ENCODE measurements at places on chromosomes 3 and 15. TPM values are rescaled to one million over a fixed set of nuclear protein-coding genes. Genes with fewer than 3 reads are reported as not detected.

Gene SLC15A2
- total RNA-seq: 3.7 TPM

Gene INSYN1
- 2.6 TPM for total RNA-seq

Gene CKMT1A
- total RNA-seq: not detected

Gene FHIT
- total RNA-seq: 4.4 TPM

Gene SLC22A13
- total RNA-seq: not detected

Gene GOLGA8T
- not detected for total RNA-seq

Gene CGNL1
- 2.6 TPM for total RNA-seq

Gene GPR176
- total RNA-seq: 11.4 TPM

Gene C3orf52
- 0.38 TPM for total RNA-seq

Gene RBM5
- 276 TPM for total RNA-seq

Gene GHSR
- total RNA-seq: not detected

Gene KY
- total RNA-seq: not detected

Gene GADL1
- total RNA-seq: not detected

Gene SPTSSB
- total RNA-seq: not detected

Gene RHOV
- total RNA-seq: not detected

Gene TICRR
- total RNA-seq: 0.22 TPM

Gene BCHE
- 3.1 TPM for total RNA-seq

Gene TRH
- not detected for total RNA-seq

Gene NAALADL2
- total RNA-seq: 13.2 TPM

Gene PLOD2
- total RNA-seq: 89.2 TPM

Gene NR2F2
- 10.5 TPM for total RNA-seq

Gene CHRM5
- total RNA-seq: not detected

Gene CHRNA3
- not detected for total RNA-seq

Gene RBM6
- total RNA-seq: 95.5 TPM

Gene CCR5
- 11.0 TPM for total RNA-seq

Gene CLDN18
- not detected for total RNA-seq

Gene CASR
- not detected for total RNA-seq

Gene PLSCR4
- total RNA-seq: 109 TPM

Gene MESP1
- 10.9 TPM for total RNA-seq

Gene TUSC7
- not detected for total RNA-seq

Gene TERB2
- not detected for total RNA-seq

Gene CYB561D2
- total RNA-seq: 17.0 TPM

Gene CP
- 61.9 TPM for total RNA-seq

Gene ARRDC4
- total RNA-seq: 13.4 TPM

Gene FANCD2OS
- total RNA-seq: not detected

Gene LRRIQ4
- total RNA-seq: 0.38 TPM

Gene TMC3
- not detected for total RNA-seq

Gene GABRR3
- total RNA-seq: not detected

Gene NEDD4
- total RNA-seq: 18.1 TPM

Gene UBAP1L
- total RNA-seq: 5.7 TPM

Gene PLA1A
- 1.5 TPM for total RNA-seq

Gene HHLA2
- total RNA-seq: not detected

Gene LRRC31
- total RNA-seq: 0.44 TPM

Gene ACOX2
- total RNA-seq: 21.2 TPM

Gene GPR149
- not detected for total RNA-seq

Gene AGBL1
- not detected for total RNA-seq

Gene WDR73
- total RNA-seq: 9.5 TPM

Gene NUTM1
- not detected for total RNA-seq

Gene GPR27
- total RNA-seq: not detected

Gene SMCO1
- total RNA-seq: not detected

Gene ARPP21
- total RNA-seq: not detected

Gene FOXL2NB
- not detected for total RNA-seq

Gene ZCWPW2
- total RNA-seq: 1.3 TPM

Gene XCR1
- not detected for total RNA-seq

All from subcutaneous adipose tissue (tissue), 4 donors.